Fibroblast of skin of right biceps (primary cell): ENCODE measurements at places on chromosomes 1 and 21.
A peak's percentile ranks its signal among the peaks of the same experiment; 100 is the strongest.

GRCh38 chr1:12069623-12070244, 6.6 kb downstream of the TNFRSF8 start:
- DNase-seq = peak; percentile 49

DNA sequence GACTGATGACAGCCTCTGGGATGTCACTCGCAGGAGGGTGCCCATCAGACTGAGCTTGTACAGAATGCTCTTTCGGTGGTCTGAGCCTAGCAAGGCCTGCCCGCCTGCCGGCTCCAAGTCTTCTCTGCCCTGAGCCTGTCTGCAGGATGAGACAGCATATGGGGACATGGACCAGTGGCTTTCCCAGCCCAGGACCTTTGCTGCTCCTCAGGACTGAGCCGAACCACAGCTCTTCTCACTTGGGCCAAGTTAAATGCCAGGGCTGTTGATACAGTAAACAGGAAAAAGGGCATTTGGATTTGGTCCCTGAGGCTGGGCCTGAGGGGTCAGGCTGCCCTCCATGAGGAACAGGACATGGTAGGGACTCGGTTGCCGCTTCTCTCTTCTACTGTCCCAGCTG, 64.3 kb upstream of the EPS8L3 start:
- no peak for DNase-seq

DNA sequence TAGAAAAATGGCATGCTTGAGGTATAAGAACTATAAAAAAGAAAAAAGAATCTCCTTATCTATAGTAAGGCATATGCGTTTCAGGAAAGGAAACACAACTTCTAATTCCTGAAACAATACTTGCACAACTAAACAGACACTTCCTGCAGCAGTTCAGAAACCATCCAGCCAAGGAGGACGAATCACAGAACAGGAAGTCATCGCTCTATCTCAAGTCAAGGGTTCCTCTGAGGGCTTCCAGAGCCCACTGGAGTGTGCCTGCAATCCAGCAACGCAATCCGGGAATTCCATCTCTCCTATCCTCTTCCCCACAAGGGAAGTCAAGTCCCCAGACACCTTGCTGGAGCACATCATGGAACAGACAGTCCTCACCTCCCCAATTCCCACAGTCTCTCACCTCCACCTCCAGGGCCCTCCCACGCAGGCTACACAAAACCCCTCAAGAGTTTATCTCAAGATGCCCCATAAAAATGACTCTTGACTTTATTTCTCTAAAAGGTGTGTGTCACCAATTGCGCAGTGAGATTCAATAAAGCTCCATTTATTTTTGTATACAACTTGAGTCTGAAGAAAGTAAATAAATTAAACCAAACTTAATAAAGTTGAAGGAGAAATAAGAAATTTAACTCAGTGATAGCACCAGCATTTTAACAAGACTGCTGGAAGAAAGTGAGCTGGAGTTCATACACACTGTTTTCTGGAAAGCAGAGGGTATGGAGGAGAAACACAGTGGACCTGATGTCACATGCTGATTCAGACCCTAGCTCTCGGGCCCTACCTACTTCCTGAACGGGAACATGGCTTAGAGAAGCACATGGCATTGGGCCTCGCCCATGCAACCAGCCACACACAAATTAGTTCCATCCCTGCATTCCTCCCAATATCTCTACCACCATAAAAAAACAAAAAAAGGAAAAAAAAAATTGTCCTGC, 39.9 kb downstream of the SIPA1L2 start:
- DNase-seq = peak; percentile 16

DNA sequence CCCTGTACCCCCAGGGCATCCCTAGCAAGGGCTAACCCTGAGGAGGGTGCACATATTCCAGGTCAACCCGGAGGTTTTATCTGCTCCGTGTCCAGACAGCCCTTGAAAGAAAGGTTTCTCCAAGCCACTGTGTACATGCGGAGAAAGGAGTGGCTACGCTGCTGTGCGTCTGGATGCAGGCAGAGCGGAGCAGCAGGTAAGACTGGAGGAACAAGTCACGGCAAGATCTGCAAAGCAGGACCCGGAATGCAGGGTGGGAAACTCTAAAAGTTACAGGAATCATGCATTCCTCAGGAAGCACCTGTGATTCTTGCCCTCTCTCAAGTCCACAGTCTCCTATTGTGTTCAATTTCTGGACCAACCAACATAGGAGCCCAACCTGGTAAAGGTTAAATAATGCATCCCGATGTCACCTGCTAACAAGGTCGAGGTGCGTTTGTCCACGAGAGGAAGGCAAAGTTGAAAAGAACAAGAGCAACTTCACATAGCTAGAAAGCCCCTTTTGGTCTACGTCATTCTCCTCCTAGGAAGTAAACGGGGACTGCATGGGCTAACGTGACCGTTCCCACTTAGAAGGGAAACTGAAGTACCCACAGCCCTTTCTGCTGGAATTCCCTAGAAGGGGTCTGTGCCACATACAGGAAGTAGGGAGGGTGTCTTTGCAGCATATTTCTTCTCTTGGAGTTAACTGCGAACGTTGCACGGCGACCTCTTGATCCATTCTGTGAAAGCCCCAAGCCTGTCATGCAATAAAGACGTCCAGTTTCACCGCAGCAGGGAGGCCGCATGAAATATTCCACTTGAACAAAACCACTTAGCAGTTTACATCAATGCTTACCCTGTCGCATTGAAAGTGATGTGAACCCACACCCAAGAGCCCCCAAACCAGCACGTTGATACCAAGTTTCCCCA, 5.8 kb downstream of the TIAM1 start:
- DNase-seq = no peak

GRCh38 chr1:69739251-69739605, 171.5 kb downstream of the LRRC7 start:
- peak; percentile 12 for DNase-seq

DNA sequence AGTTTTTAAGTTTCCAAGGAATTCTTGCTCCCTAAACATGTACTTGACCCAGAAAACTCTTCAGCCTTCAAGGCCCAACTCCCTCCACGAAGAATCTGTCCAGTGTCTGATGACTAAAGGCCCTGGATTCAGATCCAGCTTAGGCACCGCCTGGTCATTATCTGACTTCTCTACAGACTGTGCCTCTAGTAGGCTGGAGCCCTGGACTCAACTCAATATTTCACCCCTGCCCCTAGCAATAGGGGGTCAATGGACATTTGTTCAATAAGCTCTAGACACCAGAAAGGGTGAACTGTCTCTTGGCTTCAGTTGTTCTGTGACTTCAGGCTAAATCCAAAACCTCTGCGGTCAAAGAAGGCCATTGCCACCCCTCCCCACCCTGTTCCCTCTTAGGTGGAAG, 34.5 kb downstream of the NUAK2 start:
- no peak for DNase-seq

- DNase-seq = no peak
Measured at GRCh38 chr1:45200906-45201500, 5.4 kb downstream of the ZSWIM5 start.

- no peak for DNase-seq
Measured at GRCh38 chr1:70234733-70235132, 13.6 kb downstream of the SRSF11 start.

GRCh38 chr1:162193815-162194214, 124.3 kb downstream of the NOS1AP start:
- DNase-seq = no peak

DNA sequence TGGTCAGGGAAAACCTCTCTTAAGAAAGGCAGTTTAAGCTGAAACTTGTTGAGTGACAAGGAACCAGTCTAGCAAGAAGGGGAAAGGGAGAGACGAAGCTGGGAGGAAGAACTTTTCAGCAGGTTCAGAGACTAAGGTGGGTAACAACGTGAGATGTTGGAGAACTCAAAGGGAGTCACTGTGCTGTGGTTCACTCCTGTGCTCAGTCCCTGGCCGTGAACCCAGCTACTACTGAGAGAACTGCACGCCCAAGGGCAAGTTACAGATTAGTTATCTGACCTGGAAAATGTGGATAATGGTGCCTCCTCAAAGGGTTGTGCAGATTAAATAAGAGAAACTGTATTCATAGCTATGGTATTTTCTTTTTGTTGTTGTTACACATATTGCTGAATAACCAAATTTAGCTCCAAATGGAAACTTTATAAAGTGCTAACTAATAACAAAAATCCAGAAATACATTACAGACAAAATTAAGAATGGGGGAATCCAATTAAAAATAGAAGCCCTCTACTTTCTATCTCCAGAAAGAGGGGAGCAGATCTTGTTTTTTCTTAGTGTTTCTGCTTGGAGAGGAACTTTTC, 2.9 kb downstream of the ZBTB40 start:
- no peak for DNase-seq

GRCh38 chr1:246629030-246629429, 62.8 kb downstream of the CNST start:
- DNase-seq = no peak

GRCh38 chr1:203136409-203137042, 9.0 kb downstream of the ADORA1 start:
- DNase-seq = no peak

DNA sequence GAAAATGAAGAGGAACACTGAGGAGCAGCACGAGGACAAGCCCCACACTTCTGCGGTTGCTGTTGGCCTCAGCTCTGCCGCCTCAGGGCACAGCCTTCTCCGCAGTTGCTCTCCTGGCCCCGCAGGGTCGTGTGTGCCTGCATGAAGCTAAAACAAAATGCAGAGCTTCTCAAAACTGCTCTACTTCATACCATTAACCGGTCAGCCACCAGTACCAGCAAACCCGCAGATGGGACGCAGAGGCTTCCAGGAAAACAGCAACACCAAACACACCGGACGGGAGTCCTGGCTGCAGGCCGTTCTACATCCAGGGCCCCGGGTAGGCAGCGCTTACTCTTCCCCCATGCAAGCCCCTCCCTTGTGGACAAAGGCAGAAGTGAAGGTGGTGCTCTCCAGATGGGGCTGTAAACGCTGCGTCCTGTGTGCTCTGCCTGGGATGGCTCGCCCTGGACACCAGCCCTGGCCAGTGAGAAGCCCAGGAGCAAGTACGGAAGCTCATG, 7.1 kb upstream of the C1orf159 start:
- DNase-seq = no peak

- peak; percentile 80 for DNase-seq
Measured at GRCh38 chr1:38009088-38009840, 3.3 kb upstream of the UTP11 start.

- peak; percentile 20 for DNase-seq
Measured at GRCh38 chr1:236281198-236281653, 532 bp downstream of the ERO1B start.

DNA sequence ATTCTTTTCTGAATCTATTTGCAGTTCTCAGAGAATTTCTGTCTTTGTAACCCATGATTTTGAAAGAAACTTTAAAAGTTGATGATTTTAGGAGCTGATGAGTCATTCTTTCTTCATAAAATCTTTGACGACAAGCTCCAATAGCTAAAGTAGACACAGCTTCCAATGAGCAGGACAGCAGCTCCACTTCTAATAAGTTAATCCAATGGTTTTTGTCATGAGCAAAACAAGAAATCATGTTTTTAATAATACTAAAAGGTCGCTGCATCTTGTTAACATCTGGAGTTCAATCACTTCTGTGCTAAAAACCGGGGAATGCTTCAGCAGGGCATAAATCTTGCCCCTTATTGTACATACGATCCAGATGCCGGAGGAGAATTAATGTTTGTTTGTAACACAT, 48.9 kb upstream of the GORAB start:
- peak; percentile 19 for DNase-seq

DNA sequence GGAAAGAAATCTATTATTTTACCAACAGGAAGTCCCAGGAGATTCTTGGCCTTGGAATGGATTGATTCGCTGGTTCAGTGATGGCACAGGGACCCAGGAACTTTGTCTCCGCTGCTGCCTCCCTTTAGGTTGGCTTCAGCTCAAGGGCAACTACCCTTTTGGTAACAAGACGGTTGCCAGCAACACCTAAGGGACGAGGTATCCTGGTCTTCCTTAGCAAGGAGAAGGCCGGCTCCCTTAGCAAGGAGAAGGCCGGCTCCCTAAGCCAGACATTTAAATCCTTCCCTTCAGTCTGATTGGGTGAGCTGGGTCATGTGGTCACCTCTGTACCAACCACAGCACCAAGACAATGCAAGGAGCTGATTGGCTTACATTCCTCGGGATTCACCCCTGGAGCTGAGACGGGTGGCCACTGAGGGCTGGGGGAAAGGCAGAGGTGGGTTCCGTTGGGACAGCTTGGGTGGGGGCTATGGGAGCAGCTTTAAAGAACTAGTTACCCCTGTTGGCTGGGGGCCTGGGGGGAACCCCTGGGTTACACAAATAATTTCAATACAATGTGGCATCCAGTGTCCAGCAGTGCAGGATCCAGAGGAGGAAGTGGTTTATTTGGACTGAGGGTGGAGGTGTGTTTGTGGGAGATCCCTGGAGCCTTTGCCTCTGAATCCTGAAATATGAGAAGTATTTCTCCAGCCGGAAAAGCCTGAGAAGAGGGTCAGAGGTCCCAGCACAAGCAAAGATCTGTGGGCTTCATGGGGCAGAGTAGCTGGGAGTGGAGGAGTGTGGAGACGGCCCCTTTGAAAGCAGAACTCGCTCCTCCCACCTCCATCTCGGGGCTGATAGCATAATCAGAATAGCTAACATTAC, 20.7 kb upstream of the CLIC4 start:
- peak; percentile 71 for DNase-seq

DNA sequence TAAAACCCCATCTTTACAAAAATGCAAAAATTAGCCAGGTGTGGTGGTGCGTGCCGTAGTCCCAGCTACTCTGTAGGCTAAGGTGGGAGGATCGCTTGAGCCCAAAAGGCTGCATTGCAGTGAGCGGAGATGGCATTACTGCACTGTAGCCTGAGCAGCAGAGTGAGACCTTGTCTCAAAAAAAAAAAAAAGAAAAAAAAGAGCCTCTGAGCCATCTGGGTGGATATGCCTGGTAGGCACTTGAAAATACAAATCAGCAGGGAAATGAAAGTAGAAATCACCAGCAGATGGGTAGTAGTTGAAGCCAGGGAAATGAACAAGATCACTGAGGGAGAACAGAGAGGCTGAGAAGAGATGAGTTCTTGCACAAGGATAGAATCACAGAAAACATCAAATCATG, 131.0 kb upstream of the HMCN1 start:
- no peak for DNase-seq

- DNase-seq = peak; percentile 59
Measured at GRCh38 chr1:206583707-206584648, 28.3 kb downstream of the EIF2D start.

GRCh38 chr1:184027826-184028695, 9.5 kb downstream of the COLGALT2 start:
- DNase-seq = peak; percentile 75

- DNase-seq = peak; percentile 19
Measured at GRCh38 chr1:98903726-98904125, 100.9 kb downstream of the PLPPR5 start.
